ENCODE measurements at places on chromosomes 12 and 14.

GRCh38 chr14:33692762-33693161 lies 258.1 kb downstream of the EGLN3 start:
- DNase-seq = peak; percentile 83

- no peak for DNase-seq
Observed at GRCh38 chr12:46518169-46518568, 145.6 kb upstream of the SLC38A2 start.

- DNase-seq = peak; percentile 60
Observed at GRCh38 chr14:44279357-44279756, 227.7 kb downstream of the FSCB start.

DNA sequence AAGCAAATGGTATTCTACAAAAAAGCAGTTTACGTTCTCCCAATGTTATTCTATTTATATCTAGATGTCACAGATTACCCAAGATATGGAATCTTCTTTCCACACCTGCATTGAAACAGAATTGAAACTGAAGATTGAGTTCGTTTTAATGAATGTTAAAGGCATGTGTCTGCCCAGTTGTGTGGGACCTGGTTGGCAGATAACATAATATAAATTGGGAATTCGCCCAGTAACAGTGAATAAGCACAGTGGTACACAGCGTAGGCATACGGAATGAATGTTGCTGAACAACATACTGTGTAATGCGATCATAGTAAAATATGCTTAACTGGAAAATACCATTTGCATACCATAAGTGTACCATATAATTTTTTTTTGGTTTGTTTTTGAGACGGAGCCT lies 4.3 kb downstream of the KHNYN start:
- DNase-seq = no peak

GRCh38 chr12:94172973-94173372 lies 24.6 kb downstream of the PLXNC1 start:
- no peak for DNase-seq

DNA sequence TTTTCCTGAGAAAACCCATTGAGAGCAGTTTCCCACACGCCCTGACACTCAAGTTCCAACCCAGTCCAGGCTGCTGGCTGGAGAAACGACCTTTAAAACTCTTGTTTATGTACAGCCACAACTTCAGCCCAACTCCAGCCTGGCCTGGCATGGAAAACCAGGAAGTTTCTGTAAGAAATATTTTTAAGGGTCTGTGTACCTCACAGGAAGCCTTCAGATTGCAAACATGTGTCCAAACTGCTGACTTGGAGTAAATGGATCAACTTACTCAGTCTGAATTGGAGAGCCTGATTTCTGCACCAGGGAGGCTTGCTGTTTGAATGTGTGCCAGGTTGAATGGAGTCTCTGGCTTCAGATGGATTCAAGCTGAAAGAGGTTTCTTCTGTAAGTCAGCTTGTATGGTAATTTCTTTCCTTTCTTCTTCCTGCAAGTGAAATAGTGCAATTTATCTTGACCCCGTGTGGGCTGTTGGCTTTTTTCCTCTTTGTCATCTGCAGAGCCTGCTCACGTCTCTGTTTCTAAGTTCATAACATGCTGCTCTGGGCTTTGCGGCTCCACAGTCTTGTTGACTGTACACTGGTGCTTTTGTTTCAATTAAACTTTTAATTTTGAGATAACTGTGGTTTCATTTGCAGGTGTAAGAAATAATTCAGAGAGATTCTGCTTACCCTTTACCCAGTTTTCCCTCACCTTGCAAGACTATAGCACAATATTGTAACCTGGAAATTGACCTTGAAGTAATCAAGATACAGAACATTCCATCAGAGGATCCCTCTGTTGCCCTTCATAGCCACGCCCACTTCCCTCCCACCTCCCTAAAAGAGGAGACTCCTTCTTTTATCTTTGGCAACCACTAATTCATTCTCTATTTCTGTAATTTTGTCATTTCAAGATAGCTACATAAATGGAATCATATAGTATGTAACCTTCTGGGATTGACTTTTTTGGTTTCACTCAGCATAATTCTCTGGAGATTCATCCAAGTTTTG lies 109.7 kb upstream of the PRMT8 start:
- DNase-seq = no peak

DNA sequence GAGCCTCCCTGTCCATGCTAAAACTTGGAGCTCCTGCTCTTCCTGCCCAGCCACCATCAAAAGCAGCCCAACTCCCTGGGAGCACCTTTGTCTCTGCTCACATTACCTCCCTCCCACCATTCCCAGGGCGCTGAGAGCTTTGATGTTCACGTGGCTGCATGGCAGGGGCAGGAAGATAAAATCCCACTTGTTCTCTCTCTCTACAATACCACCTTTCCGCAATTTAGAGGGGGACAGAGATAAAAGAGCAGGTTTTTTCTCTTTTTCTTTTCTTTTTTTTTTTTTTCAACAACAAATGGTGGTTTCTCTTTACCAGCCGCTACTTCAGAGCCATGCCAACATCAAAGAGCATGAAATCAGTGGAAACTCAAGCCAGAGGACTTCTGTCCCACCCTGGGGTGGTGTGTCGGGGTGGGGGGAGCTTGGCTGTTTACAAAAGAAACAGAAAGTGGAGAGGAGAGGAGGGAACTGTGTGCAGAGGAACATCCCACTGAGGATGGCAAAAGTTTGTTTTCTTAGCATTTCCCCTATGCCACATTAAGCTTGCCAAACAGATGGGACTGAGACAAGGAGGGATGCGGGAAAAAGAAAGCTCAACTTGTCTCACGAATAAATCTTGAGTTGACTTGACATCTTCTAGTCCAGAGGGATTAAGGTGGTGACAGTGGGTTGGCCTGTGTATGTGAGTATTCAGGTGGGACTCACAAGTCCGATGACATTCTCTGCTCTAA lies 103.7 kb upstream of the NUDT4 start:
- no peak for DNase-seq

- DNase-seq = no peak
Observed at GRCh38 chr14:101371799-101372793, 189.2 kb upstream of the DIO3 start.

- no peak for DNase-seq
Observed at GRCh38 chr12:26728205-26729050, 104.6 kb downstream of the ITPR2 start.
